ENCODE measurements at places on chromosomes 6 and 20.

DNA sequence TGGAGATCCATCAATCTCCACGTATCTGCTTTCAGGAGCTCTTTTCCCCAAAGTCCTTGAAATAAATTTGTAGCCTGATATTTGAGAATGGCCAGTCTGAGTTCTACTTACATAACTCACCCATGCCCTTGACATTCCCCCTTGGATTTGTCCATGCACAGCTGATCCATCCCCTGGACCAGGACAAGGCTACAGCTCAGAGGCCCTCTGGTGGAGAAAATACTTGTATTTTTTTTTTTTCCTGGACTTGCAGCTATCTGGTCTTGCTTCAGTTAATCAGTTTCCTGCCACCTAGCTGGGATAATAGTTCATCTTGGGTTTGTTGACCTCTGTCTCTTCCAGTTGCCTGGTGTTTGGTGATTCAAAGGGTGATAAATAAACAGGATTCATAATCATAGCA, 467.6 kb downstream of the DHX35 start:
- no peak for DNase-seq

- DNase-seq = no peak
Measured at GRCh38 chr6:30685157-30686008, 1.1 kb downstream of the PPP1R18 start.

DNA sequence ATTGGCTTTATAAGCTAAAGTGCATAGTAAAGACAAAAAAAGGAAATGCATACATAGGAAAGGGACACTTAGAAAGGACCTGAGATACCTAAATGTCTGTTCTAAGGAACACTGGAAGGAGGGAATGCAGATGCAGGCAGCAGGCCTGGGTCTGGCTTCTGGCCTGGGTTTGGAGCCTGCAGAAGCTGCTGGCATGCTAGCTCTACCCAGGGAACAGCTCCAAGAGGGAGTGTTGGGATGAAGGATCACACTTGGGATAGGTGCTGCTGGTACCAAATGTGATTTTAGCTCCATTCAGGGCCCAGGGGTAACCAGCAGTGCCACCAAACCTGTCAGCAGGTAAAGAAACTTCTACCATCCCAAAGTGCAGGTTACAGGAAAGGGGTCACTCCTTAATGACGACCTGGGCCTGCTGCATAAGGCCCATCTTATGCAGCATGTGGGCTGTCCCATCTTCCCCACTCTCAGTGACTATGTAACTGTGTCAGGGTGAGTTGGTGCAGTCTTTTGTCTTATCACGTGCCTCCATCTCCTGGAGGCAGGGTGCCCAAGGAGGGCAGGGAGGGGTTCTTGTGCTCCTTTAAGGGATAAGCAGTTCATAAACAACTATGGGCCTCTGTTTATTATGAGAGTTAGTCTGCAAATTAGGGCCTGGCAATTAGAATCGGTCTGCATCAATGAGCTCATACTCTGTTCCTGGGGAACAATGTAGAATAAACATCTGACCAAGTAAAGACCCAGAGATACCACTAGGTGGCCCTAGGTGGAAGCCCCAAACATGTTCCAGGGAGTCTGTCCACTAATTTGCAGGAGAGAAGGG, 26.9 kb downstream of the DDX27 start:
- peak; percentile 12 for DNase-seq

DNA sequence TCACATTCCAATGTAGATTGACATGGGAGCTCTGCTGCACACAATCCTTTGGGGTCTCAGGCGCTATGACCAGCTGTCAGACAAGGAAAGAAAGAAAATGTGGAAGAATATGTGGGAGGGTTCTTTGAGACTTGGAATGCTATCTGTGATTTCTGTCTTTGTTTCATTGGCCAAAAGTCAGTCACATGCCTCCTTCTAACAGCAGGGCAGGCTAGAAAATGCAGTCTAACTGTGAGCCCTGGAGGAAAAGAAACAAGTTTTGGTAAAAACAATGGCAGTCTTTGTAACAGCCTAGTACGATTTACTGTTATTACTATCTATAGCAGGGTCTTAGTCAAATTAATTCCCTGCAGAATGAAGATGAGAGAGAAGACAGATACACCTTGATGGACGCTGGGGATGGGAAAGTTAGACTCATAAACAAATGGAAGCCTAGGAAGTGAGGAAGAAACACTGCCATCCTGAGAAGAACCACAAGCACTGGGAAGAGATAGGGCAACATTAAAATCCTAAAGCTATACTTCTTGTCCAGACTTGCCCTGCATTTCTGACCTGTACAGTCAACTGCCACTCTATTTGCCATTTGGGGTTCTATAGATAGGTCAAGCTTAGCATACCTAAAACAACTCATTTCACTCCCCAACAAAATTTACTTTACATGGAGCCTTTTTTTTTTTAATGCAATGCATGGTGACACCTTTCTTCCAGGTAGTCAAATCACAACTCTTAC, 833.0 kb downstream of the KIF16B start:
- DNase-seq = no peak

DNA sequence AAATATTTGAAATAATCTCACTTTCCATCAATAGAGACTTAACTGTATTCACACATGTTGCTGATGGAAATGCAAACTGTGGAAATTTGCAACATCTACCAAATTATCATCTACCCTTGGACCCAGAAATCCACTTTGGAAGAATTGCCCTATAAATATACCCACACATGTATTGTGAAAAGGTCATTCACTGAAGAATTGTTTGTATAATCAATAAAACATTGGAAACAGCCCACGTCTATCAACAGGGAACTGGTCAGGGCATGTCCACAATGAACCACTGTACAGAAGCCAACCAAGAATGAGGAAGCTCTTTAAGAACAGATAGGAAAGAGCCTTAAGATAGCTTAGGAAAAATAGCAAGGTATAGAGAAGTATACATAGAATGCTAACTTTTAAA, 36.2 kb downstream of the PXDC1 start:
- no peak for DNase-seq

DNA sequence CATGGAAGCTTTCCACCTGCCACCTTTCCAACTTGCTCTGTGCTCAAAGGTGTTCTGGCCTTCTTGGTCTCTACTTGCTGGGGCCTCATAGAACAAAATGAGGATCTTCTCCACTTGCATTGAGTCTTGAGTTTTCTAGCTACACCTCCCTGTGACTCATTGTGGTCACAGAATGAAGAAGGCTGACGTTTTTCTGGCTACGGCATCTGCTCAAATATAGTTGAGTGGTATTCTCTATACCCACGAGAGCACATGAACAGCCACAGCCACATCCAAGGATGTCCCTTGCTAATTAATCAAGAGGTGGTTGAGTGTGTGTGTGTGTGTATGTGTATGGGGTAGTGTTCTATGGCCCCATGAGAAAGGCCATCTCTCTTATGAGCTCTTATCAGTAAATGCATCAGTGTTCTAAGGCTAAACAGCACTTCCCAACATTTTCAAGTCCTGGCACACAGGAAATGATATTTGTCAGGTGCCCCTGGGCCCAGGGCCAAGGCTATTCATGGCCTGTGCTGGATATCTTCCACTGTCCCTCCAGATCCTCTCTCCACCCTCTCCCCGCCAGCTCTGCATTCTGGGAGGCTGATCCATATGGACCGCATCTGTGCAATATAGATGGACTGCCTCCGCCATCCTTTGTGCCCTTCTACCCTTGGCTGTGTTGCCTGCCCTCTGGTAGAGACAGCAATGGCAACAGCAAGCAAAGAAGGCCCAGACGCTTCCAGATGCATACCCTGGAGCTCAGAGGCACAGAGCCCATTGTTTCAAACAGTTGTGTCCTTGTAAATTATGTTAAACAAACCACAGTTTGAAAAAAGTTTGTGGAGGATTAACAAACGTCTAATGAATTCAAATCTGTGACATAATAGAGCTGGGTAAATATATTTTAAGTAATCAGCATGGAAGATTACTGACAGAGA, 150.2 kb downstream of the LRFN2 start:
- no peak for DNase-seq

GRCh38 chr6:149891259-149891658, 6.7 kb downstream of the RAET1E start:
- DNase-seq = no peak

DNA sequence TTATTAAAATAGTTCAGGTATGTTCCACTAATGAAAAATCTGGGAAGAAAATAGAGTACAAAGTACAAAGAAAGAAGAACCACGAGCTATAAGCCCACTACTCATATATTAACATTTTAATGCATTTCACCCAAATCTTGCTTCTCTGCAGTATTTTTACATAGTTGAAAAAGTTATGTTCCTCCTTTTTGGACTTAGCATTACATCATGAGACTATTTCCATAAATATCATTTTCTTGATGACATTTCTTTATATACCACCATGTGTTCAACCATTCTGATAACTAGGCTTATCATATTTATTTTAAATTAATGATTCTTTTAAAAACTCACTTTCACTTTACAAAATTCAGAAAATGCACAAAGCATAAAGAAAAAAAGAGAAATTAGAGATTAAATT, 3.0 kb downstream of the IPCEF1 start:
- no peak for DNase-seq

- no peak for DNase-seq
Measured at GRCh38 chr6:24910961-24911725, 24.6 kb downstream of the RIPOR2 start.

DNA sequence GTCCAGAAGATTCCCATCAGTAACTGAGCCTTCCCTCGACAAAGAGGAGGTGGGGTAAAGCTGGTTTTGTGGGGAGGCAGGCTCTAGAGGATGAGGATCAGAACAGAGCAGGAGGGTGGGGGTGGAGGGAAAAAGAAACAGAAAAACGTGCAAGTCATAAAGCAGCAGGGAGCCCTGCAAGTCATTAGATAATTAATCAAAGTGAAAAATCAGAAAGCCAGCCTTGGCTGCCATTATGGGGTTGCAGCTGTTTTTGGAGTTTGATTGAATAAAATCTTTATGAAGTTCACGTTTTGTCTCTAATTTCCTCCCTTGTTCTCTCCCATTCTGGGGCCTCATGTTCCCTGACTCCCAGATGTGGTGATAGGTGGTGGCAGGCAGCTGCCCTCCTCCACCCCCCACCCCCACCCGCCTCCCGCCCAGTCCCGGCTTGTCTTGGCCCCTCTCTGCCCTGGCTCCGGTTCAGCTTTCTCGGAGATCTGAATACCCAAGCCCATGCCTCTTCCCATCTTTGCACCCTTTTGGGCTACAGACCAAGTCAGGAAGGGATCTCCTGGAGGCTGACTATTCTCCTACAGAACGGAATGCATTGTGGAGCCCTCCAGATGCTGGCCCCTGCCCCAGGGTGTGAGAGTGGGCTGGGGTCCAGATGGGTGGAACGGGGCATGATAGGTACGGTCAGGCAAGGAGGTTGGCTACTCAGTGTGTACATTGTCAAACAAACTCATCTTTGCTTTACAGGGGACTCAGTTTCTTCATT, 141.8 kb downstream of the CDC5L start:
- no peak for DNase-seq

DNA sequence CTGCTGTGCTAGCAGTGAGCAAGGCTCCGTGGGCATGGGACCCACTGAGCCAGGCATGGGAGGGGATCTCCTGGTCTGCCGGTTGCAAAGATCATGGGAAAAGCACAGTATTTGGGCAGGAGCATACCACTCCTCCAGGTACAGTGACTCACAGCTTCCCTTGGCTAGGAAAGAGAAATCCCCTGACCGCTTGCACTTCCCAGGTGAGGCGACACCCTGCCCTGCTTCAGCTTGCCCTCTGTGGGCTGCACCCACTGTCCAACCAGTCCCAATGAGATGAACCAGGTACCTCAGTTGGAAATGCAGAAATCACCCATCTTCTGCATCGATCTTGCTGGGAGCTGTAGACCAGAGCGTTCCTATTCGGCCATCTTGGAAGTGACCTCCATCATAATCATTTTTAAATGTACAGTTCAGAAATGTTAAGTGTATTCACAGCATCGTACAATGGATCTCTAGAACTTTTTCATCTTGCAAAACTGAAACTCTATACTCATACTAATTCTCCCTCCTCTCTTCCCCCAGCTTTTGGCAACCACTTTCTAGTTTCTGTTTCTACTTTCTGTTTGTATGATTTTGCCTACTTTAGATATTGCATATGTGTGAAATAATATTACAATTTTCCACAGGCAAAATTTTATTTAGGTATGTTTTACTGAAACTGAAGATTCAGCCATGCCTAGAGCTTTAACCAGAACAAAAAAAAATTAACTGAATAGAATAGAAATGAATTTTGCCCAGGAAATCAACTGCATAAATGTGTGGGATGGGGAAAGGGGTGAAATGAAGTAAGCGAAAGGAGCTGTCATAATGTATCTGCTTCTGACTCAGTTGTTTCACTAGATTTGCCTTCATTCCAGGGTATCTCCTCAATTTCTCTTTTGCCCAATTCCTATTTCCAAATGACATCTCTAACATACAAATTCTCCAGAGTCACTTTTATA, 100.0 kb downstream of the RWDD2A start:
- no peak for DNase-seq

DNA sequence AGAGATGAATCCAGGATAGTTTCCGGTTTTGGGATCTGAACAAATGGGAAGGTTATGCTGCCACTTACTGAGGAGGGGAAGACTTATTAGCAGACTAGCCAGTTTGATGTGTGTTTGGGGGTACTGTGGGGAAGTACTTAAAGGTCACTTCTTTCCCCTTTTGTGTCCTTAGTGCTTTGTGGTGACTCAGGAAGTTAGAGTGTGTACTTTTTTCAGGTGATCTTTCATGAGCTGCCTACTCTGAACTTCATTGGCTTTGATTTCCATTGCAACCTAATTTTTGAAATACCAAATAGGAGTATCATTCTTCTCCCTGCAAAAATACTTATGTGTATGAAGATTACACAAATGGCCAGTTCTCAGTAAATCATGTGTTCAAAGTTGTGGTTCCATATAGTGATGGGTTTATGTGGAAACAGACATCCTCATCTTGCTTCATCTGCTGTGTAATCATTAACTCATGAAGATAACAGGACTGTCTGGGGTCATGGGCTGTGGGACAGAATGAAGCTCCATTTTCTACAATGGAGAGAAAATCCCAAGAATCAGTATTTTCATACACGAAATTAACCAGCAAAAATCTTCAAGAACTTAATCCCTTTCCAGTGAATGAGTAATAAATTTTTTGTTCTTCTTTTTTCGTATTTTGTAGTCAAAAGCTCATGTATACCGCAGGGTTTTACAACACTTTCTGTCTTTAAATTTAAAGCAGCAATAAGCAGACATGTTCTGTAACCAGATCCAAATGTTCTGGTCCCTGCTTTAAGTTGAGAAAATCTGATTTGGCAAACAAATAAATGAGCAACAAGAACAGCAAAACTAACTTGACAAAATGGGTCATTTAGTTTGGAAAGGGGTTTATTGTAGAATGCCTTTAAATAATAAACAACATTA, 272.2 kb upstream of the FLRT3 start:
- DNase-seq = no peak

- DNase-seq = peak; percentile 63
Measured at GRCh38 chr6:28742668-28743270, 181.0 kb downstream of the TRIM27 start.

DNA sequence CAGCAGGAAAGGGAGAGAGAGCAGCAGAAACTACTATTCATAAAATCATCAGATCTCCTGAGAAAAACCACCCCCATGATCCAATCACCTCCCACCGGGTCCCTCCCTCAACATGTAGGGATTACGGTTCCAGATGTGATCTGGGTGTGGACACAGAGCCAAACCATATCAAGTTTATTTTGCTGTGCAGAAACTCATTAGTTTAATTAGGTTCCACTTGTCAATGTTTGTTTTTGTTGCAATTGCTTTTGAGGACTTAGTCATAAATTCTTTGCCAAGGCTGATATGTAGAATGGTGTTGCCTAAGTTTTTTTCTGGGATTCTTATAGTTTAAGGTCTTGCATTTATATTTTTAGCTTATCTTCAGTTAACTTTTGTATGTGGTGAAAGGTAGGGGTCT, 422.0 kb upstream of the HS3ST5 start:
- DNase-seq = no peak
